ENCODE measurements at places on chromosomes 2 and 18.
A peak's percentile ranks its signal among the peaks of the same experiment; 100 is the strongest.

GRCh38 chr2:173747035-173747434 is 218.1 kb downstream of the SP3 start:
- no peak for DNase-seq

DNA sequence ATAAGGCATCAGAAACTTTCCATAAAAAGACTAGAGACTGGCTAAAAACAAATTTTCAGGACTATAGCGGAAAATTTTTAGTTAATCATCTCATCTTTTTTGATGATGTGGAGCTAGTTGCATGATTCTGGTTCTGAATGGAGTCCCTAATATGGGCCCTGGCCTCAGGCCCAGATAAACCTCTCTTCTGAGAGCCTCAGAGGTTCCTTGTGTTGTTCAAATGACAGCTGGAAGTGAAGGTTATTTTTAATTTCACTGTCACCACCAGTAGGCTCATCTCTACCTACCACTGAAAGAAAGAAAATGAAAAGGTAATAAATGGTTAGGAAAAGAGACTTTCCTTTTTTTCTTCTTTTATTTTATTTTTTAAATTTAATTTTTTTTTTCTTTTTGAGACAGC is 75.9 kb downstream of the EVA1A start:
- no peak for DNase-seq

DNA sequence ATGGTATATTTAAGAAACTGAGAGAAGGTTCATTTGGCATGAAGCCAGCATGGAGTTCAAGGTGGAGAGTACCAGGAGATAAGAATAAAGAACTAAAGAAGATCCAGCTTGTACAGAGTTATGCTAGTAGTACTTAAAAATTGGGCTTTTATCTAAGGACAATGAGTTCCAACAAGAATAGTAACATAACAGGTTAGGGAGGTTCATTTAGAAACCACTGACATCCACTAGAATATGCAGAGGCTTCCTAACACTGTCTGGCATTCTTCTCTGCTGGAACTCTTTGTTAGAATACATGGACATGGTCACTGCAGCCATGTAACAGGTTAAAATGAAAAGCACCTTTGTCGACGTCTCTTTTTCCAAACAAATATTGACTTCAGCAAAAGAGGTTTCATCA is 42.6 kb upstream of the DSC1 start:
- peak; percentile 55 for DNase-seq

DNA sequence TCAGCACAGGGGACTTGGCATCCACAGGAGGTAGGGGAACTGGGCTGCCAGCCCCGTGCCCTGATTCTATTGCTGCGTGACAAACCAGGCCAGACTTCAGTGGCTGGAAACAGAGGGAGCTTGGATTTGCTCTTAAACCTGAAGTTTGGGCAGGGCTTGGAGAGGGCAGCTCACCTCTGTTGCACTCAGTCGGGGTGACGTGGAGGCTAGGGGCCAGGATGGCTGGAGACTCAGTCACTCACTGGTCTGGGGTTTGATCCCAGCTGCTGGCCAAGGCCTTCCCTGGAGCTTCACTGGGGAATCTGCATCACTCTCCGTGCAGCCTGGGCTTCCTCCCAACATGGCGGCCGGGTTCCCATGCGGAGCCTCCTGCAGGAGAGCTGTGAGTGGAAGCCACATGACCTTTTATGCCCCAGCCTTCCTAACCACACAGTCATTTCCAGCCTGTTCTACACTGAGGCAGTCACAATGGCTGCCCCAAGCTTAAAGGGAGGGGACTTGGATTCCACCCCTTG is 175.2 kb upstream of the HDAC4 start:
- no peak for DNase-seq

- DNase-seq = no peak
These were observed 137.4 kb downstream of the INSIG2 start for GRCh38 chr2:118225666-118226065.

DNA sequence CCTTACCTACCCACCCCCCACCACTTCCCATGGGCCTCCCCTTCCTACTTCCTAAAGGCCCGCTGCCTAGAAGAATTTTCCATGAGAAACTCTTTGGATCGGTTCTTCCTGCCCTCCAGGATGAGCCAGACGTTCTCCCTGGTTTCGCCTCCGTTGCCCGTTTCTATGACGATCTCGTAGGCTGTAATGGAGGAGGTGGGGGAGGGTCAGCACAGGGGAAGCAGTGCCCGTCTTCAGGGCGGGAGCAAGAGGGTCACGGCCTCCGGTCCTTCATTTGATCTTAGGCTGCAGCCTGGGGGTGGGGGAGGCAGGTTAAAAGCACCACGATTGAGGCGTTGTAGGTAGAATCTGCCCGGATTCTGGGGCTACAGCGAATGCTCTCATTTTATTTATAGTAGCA is 172.0 kb downstream of the LOXHD1 start:
- DNase-seq = no peak

GRCh38 chr18:76750917-76751890 is 71.2 kb upstream of the ZNF236 start:
- DNase-seq = no peak

DNA sequence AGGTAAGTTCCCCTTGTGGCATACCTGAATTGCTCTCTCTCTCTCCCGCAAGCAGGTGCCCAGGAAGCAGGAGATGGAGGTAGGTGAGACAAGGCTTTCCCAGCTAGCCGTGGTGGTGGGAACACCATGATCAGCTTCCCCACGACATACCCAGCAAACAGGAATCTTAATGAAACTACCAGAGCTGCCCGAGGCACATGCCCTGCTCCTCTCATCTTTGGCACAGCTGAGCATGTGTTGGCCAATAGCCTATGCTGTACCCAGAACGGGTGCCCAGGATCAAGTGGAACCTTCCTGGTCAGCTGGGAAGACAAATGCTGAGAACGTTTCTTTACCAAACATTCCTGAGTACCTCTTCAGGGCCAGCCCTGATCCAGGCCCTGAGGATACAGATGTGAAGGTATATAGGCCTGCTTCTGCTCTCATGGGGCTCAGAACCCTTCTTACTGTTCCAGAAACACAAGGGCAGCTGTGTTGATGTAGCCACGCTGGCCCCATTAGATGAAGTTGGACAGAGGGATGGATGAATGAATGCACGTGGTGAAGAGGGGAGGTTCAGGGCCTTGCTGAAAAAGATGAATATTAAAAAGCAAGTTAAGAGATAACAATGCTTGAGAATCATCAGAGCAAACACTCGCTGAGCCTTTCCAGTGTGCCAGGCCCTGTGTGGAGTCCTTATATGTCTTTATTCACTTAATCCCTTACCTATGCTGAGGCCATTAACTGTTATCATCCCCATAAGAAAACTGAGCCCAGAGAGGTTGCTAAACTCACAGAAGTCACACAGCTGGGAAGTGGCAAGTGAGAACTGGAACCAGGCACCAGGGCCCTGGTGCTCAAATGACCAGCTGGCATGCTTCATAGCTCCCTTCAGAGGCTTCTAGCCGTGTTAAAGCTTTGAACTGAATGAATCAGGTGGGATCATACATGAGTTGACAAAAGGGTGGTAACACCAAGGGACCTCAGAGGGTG is 68.8 kb upstream of the TMEM247 start:
- no peak for DNase-seq

GRCh38 chr2:174561972-174562370 is 35.6 kb downstream of the WIPF1 start:
- DNase-seq = no peak

DNA sequence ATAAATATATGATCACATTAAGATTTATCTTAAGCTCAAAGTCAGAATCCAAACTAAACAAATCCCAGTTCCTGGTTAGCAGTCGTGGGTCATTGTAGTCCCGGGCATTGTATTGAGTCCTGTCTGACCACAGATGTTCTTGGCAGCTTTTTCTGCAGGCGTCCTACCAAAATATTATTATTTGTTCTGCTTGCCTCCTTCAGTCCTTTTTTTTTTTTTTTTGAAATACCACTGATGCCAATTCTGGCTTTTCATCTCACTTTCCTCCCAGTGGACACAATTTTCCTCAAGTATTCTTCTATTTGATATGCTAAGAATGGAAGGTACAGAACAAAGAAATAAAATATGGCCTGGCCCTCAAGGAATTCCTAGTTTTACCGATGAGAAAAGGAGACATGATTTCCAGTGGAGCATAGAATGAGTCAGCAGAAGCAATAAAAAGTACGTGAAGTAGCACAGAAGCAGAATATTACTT is 151.6 kb downstream of the CSRNP3 start:
- DNase-seq = peak; percentile 31

DNA sequence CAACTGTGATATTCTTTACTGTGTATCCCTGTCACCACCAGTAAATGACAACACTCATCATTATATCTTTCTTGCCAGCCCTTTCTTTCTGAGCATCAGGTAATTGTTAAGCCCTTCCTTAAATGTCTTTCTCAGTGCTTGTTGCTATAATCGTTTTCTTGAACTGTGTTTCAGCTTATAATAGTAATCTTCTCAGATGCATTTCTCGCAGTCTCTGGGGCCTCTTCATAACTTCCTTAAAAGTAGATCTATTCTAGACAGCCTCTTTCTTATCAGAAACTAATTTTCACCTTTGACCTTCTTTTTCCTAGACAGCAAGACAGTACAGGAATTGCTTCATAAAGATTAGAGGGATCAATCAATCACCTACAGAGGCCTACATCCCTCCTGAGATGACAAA is 648.1 kb downstream of the CPS1 start:
- DNase-seq = no peak

DNA sequence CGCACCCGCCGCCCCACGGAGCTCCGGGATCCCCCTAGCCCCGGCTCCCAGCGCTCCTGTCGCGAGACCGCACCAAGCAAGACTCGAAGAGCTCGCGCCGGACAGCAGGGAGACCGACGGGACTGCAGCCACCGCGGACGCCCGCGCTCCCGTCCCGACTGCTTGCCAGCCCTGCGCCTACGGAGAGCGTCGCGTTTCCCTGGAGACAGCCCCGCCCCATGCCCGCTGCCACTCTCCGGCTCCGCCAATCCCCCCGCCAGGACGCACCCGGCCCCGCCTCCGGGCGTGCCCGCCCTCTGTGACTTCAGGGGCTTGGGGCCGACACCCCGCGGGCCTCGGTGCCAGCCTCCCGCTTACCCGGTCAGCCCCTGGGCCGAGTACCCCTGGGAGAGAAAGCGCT is at the start of gene ANKMY1:
Gene ANKMY1 (minus strand): TSS at position 181 of the 400 bp plus-strand sequence. CDS start 653 bp downstream, outside the sequence.
- peak; percentile 88 for DNase-seq

- peak; percentile 48 for DNase-seq
These were observed 160.8 kb downstream of the TGIF1 start for GRCh38 chr18:3610813-3611212.

DNA sequence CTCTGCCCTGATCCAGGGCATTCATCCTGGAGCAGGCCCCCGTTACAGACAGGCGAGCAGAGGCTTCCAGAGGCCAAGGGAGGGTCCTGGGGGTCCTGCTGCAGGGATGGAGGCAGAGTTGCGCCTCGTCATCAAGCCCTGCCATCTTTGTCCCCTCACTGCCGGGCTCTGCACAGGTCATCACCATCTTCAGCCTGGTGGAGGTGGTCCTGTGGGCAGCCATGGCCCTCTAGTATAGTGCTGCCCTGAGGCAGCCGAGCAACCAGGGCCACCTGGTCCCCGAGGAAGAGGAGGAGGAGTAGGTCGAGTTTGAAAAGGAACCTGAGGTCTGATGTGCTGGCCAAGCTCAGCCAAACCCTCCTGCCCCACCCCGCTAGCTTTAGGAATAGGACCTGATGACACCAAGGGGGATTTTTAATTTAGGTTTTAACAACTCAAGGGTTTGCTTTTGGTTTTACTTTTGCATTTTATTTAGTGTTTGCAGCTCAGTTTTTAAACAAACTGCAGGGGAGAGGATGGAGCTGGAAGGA is 8.8 kb upstream of the ALPI start:
- no peak for DNase-seq

DNA sequence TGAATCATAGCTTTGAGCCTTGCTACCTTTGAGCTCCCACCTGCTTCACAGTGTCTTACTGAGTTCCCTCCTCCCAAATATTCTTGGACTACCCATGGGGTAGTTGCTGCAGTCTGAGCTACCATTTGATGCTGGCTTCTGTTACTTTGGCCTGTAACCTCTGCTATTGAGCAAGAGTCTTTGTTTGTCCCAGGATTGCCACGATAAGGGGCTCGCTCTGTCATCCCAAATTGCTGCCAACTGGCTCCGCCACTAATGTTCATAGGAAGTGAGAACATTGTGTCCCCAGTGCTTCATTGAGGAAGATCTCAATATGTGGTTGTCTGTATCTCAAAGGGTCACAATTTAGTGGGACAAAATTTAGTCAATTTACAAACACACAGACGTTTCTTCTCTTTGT is 103.8 kb downstream of the TRIM43 start:
- DNase-seq = no peak

- no peak for DNase-seq
These were observed 6.8 kb upstream of the CRYBA2 start for GRCh38 chr2:218999881-219000568.

DNA sequence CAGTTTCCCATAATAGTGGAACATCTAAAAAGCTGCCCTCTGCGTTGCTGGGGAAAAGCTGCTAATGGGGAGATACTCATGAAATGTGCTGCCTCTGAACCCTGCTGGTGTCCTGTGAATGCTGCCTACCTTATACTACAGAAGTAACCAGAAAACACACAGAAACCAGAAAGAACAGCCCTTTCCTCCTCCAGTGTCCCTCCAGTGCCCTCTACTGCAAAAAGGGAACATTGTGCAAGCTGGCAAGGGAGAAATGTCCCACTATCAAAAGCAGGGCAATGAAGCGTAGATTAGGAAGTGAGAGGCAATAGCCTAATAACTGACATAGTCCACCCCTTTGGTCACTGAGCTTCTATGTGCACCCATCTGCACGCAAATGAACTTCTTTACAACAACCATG is 162.7 kb upstream of the ETAA1 start:
- peak; percentile 34 for DNase-seq

- peak; percentile 57 for DNase-seq
These were observed 1.8 kb downstream of the SERPINB13 start for GRCh38 chr18:63588909-63589308.

DNA sequence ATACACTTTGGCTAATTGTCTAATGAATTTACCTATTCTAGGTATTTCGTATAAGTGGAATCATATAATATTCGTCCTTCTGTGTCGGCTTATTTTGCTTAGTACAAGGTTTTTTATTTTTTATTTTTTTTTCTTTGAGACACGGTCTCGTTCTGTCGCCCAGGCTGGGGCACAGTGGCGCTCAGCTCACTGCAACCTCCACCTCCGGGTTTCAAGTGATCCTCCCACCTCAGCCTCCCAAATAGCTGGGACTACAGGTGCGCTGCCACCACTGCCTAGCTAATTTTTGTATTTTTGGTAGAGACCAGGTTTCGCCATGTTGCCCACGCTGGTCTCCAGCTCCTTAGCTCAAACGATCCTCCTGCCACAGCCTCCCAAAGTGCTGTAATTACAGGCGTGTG is 38.2 kb downstream of the PCBP1 start:
- DNase-seq = no peak

- no peak for DNase-seq
These were observed 106.8 kb downstream of the TSN start for GRCh38 chr2:121862286-121862685.

DNA sequence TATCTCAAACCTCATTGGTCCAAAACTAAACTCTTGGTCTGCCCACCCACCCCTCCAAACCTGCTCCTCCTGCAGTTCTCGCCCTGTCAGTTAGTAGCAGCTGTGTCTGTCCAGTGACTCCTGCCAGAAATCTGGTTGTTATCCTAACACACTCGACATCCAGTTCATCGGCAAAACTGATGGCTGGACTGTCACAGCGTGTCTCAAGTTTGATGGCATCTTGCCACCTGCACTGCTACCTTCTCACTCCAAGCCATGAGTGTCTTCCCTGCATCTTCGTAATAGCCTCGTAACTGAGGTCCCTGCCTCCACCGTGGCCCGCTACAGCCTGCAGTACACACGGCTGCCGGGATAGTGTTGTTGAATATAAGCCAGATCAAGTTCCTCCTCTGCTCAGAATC is 470.1 kb upstream of the RAB12 start:
- DNase-seq = no peak

- no peak for DNase-seq
These were observed 43.5 kb downstream of the ATOH8 start for GRCh38 chr2:85797263-85797660.

All from epithelial cell of esophagus (primary cell).